Hematopoietic multipotent progenitor cell treated with erythropoietin and hydrocortisone succinate and interleukin-3 and kit ligand, for 15 days (in vitro differentiated cells): ENCODE measurements at places on chromosomes 7 and 10.

GRCh38 chr7:1925349-1925748 is 255.3 kb downstream of the ELFN1 start:
- no peak for DNase-seq

- no peak for DNase-seq
Observed at GRCh38 chr10:88315755-88316154, 267.4 kb downstream of the RNLS start.

GRCh38 chr7:877312-878232 is 1.2 kb downstream of the GET4 start:
- peak; percentile 27 for DNase-seq

GRCh38 chr7:44563171-44563679 is 10.5 kb downstream of the DDX56 start:
- no peak for DNase-seq
